ENCODE measurements at places on chromosomes 2 and 18. TPM values are rescaled to one million over a fixed set of nuclear protein-coding genes. Genes with fewer than 3 reads are reported as not detected.

RTP5 gene
- not detected for total RNA-seq

DYNC1I2 gene
- total RNA-seq, result 74.0 TPM

NEU4 gene
- total RNA-seq, result 0.28 TPM

GKN1 gene
- not detected for total RNA-seq

SCYGR1 gene
- not detected for total RNA-seq

KIAA2012 gene
- not detected for total RNA-seq

PAIP2B gene
- 43.9 TPM for total RNA-seq

HTR2B gene
- 0.35 TPM for total RNA-seq

C1QL2 gene
- not detected for total RNA-seq

UGT1A6 gene
- total RNA-seq, result not detected

MITD1 gene
- total RNA-seq, result 14.0 TPM

RIT2 gene
- total RNA-seq, result not detected

ONECUT2 gene
- total RNA-seq, result 0.05 TPM

RNF103 gene
- 42.9 TPM for total RNA-seq

DNA sequence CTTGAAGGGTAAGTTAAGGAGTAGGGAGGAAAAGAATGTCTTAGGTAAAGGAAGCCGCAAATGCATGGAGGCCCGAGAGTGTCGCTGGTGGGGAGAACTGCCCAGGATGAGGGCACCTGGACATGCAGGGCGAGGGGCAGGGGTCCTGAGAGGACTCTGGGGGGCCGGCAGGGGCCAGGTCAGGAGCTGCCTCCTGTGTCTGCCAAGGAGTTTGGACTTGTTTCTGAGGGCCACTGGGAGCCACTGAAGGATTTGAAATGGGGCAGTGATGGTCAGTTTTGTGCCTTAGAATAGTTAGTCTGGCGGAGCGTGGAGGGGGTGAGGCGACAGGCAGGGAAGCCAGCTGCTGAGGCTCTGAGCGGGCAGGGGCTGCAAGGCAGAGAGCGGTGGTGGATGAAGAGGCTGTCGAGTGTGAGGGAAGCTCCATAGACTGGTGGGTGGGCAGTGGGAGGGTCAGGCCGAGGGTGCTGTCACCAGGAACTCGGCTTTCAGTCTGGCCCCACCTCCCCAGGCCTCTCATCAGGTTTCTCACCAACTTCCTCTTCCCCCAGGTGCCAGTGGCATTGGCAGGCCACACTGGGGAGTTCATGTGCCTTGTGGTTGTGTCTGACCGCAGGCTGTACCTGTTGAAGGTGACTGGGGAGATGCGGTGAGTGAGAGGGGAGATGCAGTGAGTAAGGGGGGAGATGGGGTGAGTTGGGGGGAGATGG, 14.7 kb upstream of the SLC4A3 start:
- DNase-seq, result no peak

- DNase-seq, result no peak
Measured at GRCh38 chr2:16707014-16707623, 41.5 kb upstream of the CYRIA start.

- DNase-seq, result no peak
Measured at GRCh38 chr2:237939251-237939650, 27.6 kb upstream of the UBE2F start.

GRCh38 chr18:9738266-9738969, 30.3 kb downstream of the RAB31 start:
- no peak for DNase-seq

GRCh38 chr2:61750624-61751023, 103.2 kb downstream of the FAM161A start:
- DNase-seq, result no peak

GRCh38 chr18:74819433-74820059, 221.9 kb downstream of the ZNF407 start:
- DNase-seq, result no peak

GRCh38 chr2:144170179-144170578, 349.7 kb downstream of the ZEB2 start:
- DNase-seq, result no peak

DNA sequence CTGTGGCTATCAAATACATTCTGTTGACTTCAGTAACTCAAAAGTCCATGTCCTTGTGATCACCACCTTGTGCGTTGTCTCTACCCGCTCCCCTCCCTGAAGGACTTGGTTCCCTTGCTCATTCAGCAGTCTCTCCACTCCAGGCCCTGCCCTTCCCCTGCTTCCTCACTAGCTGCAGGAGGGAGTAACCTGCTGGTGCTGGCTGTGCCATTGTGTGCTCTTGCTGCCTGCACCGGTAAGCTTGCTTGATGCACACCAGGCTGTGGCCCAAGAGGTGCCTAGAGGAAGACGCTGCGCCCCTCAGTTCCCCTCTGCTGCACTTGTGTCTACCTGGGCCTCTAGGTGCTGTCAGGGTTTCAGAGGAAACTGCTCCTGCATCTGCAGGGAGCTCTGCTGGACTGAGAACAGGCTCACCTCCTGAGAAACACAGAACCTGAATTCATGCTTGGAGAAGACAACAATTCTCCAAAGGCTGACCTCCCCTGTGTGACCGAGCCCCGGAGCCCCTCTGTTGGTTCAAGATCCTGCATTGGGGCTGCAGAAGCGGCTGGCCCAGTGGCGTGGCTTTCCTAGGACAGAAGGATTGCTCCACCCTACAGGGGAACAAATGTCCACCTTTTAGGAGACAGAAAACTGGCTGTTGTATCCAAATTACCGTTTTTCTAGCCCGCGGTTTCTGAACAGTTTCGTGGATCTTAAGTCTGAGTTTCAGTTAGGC, 33.6 kb downstream of the PTPRM start:
- DNase-seq, result no peak

- no peak for DNase-seq
Measured at GRCh38 chr2:195482010-195482409, 175.0 kb upstream of the SLC39A10 start.

GRCh38 chr2:62704654-62705006, 883 bp upstream of the EHBP1 start:
- DNase-seq, result no peak

GRCh38 chr2:241931976-241932898, 62.7 kb downstream of the RTP5 start:
- no peak for DNase-seq

- DNase-seq, result no peak
Measured at GRCh38 chr2:101012706-101013181, 10.7 kb downstream of the RPL31 start.

DNA sequence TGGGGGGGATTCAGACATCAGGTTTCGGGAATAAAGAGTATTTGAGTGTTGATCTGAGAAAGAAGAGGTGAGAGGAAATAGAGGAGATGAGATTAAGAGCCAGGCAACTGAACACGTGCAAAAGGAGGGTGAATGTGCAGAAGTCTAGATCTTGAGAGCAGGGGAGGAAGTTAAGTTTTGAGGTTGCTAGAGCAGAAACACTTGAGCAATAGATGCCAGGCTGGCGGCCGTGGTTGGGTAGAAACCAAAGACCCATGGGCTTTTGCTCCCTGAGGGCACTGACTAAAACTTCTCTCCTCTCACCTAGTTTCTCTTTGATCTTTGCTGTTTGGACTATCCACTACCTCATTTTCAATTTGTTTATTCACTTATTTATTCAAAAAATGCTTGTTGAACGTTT, 116.0 kb downstream of the CDC42EP3 start:
- no peak for DNase-seq

DNA sequence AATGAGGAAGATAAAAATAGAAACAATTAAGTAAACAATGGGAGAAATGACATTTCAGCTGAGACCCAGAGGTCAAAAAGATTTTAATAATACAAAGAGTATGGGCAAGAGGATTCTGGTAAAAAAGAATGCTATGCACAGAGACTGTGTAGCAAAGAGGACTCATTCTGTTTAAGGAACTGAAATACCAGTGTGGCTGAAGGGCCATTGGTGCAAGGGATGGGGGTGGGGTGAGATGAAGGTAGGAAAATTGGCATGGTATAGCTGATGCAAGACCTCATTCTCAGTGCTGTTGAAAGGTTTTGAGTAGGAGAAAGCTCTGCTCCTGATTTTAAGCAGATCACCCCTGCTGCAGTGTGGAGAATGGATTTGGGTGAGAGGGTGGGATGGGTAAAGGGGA, 10.8 kb downstream of the GALNT1 start:
- no peak for DNase-seq

DNA sequence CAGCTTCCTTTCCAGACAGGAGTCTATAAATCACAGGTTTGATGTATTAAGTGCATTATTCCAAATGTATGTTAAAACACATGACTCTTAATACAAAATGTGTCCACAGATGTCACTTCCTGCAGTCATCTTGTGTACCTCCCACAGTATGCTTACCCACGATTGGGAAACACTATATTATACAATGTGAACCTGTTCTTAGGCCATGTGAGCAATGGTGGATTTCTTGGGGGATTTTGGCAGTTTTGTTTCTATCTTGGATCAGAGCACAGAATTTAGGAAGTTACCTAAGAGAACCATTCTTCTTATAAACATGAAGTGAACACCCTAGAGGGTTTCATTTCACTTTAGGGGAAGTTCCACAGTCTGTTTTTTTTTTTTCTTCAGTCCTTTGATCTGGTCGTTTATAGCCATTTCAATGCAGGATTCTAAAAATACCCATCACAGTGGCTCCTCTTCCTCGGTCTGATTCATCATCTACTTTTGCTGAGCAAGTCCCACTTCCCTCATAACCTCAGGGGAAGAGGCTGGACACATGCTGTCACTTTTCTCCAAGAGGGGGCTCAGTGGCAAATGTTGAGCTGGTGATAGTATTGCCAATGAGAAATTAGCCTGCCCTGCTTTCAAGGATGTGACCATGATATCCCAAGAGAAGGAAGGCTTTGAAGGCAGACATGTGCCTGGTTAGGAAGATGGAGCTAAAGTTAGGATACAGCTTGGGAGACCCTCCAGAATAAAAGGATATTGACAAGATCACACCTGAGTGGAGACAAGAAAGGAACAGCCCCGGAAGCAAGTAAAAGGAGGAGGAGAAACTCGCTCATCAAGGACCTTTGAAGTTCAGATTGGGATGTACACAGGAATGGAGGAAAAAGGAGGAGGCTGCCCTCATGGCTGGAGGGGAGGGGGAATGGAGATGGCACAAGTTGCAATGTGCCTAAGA, 22.6 kb downstream of the PLEK start:
- DNase-seq, result no peak

- no peak for DNase-seq
Measured at GRCh38 chr2:240559286-240559685, 871 bp upstream of the DUSP28 start.

DNA sequence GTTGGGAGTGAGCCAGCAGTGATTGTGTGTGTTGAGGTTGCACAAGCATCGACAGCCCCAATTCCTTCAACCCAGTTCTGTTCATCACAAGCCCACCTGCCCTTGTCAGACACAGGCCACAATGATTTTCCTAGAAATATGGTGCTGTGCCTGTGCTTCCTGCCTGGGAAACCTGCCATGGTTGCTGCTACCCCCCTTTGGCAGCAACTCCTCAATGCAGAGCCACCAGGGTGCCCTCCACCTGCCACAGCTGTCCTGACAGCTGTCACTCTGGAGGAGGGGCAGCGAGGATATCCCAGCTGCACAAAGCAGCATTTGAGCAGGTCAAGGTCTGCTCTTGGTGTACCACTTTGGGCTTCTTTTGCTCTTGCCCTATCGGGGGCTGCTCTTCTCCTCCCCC, 27.1 kb downstream of the SMIM21 start:
- no peak for DNase-seq

DNA sequence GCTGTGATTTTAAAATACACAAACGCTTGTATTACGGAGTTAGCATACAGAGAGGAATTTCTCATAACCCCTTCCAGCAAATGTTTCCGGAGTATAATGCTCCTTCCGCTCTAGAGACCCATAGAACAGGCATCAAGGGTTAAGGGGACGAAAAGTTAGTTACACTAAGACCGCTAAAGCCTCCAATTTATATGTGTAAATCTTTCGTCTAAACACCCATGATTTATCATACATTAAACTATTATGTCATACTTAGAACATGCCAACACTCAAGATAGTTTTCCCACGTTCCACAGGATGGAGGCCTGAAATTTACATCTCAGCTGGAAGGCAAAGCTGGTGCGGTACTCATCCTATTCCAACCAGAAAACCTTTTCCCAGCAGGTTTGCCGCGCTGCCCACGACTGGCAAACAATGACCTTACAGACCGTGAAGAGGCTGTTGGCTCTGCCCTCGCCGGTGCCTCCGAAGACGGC, 650 bp downstream of the ORMDL1 start:
- no peak for DNase-seq

DNA sequence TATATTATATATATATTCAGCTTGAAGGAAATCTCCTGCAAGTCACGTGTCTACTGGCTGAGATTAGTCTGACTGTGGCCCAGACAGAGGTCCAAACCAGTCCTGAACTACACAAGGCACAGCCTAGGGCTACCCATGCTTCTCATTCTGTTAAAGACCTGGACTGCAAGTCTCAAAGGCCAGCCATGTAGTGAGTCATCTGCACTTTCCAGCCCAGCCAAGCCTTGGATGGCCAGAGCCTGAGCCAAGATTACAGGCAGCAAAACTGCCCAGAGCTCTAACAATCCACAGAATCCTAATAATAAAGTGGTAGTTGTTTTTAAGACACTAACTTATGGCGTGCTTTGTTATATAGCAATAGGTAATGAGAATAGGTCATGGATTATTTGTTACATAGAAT, 259.6 kb downstream of the SS18 start:
- no peak for DNase-seq

DNA sequence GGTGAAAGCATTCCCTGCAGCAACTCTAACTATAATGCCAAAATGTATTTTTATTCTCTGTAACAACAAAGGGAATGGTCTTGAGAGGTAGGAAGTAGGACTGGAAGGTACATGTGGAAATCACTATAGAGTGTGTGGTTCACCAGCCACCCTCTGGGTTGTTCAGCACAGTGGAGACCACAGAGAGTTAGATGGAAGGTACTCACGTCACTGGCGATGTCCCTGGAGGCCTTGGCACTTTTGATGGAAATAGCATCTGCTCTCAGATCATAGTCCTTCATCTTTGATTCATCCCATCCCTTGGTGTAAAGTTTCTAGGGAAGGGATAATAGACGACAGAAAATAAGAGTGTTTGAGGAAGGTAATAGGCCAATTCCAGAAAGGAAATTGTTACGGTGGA, 124.0 kb downstream of the NEB start:
- DNase-seq, result no peak

DNA sequence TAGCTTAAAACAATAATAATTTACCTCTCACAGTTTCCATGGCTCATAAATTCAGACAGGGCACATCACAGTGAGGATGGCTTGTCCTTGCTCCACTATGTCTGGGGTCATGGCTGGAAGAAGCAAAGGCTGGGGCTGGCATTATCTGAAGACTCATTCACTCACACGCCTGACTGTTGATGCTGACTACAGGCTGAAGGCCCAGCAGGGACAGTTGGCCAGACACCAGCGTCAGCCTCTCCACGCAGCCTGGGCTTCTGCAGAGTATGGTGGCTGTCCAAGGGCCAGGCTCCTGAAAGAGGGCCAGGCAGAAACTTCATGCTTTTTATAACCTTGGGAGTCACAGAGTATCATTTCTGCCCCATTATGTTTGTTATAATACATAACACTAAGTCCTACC, 33.4 kb downstream of the YPEL5 start:
- peak; percentile 74 for DNase-seq

- DNase-seq, result no peak
Measured at GRCh38 chr2:208101716-208102631, 22.4 kb downstream of the CRYGD start.

Measured in heart left ventricle (tissue), 16 donors.